D721Med (cell line): ENCODE measurements at places on chromosomes 1 and 21.

DNA sequence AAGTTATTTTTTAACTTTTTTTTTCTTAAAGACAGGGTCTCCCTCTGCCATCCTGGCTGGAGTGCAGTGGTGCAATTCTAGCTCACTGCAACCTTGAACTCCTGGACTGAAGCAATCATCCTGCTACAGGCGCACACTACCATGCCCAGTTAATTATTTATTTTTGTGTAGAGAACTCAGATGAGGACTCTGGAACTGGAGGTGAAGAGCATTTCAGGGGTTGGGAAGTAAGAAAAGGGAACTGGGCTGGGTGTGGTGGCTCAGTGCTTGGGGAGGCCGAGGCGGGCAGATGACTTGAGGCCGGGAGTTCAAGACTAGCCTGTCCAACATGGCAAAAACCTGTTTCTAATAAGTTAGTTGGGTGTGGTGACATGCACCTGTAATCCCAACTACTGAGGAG lies 28.9 kb downstream of the SLC35F3 start:
- DNase-seq = no peak

DNA sequence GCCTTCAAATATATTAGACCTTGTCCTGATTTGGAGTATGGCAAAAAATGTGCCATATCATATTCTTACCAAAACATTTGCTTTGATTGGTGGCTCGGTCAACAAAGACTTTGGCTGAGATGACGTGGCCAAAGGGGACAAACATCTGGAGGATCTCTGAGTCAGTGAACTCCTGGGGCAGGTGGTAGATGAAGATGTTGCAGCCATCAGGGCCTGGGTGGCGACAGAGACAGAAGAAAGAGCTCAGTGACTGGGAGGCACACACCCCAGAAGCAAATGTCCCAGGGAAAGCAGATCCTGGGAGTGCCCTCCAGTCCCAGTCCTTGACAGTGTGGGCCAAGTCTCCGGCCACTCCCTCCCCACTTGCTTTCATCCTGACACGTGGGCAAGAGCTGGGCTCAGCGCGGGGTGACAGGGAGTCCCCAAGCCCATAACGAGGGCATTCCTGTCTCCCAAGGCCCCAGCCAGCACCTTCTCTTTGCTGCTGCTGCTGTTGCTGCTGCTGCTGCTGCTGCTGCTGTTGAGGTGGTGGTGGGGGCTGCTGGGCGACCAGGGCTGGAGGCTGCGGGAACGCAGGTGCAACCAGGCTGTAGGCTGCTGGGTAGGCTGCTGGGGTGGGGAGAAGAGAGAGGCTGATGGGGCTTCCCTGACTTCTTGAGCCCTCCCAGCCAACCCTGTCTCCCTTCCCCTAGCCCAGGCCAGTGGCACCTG lies 10.7 kb downstream of the CELF3 start:
- DNase-seq = no peak

- DNase-seq = no peak
These were observed 1252.1 kb upstream of the ADGRL4 start for GRCh38 chr1:80258659-80259058.

GRCh38 chr1:19340387-19340937 lies 28.3 kb downstream of the SLC66A1 start:
- no peak for DNase-seq

DNA sequence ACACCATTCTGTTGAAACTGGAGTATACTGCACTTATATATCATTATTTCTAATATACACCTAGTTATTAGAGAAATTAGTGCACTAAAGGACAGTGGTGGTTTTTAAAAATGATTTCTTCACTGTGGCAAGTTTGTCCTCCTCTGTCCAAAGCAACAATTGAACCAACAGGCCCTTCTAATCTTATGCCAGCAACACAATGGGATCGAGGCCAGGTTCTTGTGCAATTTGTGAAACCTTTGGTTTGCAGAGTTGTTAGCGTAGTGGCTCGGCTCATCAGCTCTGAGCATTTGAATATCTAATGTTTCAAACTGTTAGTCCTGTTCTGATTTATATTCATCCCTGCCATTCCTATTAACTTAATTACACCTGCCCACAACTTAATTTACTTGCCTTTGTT lies 9.9 kb upstream of the LRRC39 start:
- DNase-seq = no peak
